ENCODE measurements at places on chromosomes 6 and 20. TPM values are rescaled to one million over a fixed set of nuclear protein-coding genes. Genes with fewer than 3 reads are reported as not detected.

The GGTLC1 gene
- 1.3 TPM for total RNA-seq

The TMEM200A gene
- 15.6 TPM for total RNA-seq

The OR2J3 gene
- total RNA-seq, result not detected

- H3K27me3 ChIP-seq, result no peaks in the 10 kb centered on the region
- H3K4me1 ChIP-seq, result no peaks in the 10 kb centered on the region
- H3K27ac ChIP-seq, result no peak overlapping the region
- H3K4me3 ChIP-seq, result no peak overlapping the region
- H3K36me3 ChIP-seq, result no peaks in the 10 kb centered on the region
Observed at GRCh38 chr6:12733876-12734275, 17.3 kb downstream of the PHACTR1 start.

DNA sequence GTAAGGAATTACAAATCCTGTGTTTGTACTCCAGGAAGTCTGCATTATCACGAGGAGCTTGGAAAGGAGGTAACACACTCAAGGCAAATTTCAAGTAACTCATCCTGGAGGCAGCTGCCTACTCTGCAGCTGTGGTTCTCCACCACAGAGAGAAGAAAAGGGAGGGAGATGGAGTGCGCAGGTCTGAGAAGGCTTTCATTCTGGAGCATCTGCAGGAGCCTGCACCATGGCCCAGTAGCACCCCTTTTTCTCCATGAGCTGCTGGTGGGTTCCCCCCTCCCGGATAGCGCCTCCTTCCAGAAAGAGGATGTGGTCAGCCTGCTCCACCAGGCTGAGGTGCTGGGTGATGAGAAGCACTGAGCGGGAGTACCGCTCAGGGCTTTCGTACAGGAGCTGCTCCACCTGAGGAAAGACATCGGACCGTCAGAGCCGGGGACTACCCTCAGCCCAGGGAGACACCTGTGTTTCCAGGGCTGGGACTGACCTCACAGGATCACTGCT is 1.6 kb upstream of the PSMB8 start:
- no peak overlapping the region for H3K27ac ChIP-seq
- H3K27me3 ChIP-seq, result no peaks in the 10 kb centered on the region
- no peaks in the 10 kb centered on the region for H3K4me1 ChIP-seq
- H3K4me3 ChIP-seq, result no peak overlapping the region
- no peak for DNase-seq

GRCh38 chr6:138115877-138116660 is 8.8 kb upstream of the PERP start:
- peak; percentile 67 for DNase-seq
- H3K27ac ChIP-seq, result peak overlapping the region; percentile 1
- no peaks in the 10 kb centered on the region for H3K36me3 ChIP-seq
- no peaks in the 10 kb centered on the region for H3K27me3 ChIP-seq
- H3K4me1 ChIP-seq, result peaks cover 13% of the 10 kb centered on the region

GRCh38 chr20:62822788-62823651 is 6.2 kb downstream of the COL9A3 start:
- peak overlapping the region; percentile 29 for H3K27ac ChIP-seq
- no peaks in the 10 kb centered on the region for H3K27me3 ChIP-seq
- DNase-seq, result peak; percentile 83
- no peaks in the 10 kb centered on the region for H3K36me3 ChIP-seq
- H3K4me1 ChIP-seq, result peaks cover 5% of the 10 kb centered on the region

DNA sequence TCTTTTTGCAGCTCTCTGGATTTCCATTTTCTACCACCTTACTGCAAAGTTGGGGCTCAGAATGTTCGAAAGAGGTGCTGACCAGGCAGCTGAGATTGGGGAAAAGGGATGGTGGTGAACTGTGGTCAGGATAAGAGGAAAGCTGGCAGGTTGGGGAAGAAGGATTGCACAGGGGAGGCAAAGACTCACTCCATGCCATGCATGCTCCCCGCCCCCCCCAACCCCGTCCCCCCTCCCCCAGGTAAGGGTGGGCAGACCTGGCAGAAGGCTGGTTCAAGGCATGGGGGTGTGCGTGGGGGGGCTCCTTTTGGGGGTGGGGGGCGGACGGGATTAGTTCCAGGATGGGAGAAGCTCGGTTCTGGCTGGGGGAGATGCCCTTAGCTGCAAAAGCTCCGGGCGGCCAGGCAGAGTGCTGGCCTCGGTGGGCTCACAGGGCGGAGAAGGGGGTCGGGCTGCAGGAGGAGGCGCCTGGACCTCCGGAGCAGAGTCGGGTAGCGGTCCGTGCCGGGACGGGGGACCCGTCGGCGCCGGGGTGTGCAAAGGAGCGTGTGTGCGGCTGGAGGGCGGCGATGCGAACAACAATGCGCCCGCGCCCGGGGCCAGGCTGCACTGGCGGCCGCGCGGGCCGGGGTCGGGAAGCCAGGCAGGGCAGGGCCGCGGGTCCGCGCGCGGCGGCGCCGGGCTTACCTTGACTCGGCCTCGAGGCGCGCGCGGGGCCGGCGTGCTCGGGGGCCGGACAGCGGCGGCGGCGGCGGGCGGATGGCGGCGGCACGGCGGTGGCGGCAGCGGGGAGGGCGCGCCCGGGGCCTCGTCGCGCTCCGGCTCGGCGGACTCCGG is 880 bp downstream of the ADNP start:
- H3K4me1 ChIP-seq, result peaks cover 52% of the 10 kb centered on the region
- peak; percentile 63 for DNase-seq
- H3K4me3 ChIP-seq, result peak overlapping the region; percentile 96
- no peaks in the 10 kb centered on the region for H3K27me3 ChIP-seq
- H3K27ac ChIP-seq, result peak overlapping the region; percentile 89

- H3K27ac ChIP-seq, result no peak overlapping the region
- DNase-seq, result no peak
- H3K36me3 ChIP-seq, result no peaks in the 10 kb centered on the region
- H3K4me3 ChIP-seq, result no peak overlapping the region
- no peaks in the 10 kb centered on the region for H3K27me3 ChIP-seq
Observed at GRCh38 chr20:18984238-18985200, 170.9 kb downstream of the SCP2D1 start.

DNA sequence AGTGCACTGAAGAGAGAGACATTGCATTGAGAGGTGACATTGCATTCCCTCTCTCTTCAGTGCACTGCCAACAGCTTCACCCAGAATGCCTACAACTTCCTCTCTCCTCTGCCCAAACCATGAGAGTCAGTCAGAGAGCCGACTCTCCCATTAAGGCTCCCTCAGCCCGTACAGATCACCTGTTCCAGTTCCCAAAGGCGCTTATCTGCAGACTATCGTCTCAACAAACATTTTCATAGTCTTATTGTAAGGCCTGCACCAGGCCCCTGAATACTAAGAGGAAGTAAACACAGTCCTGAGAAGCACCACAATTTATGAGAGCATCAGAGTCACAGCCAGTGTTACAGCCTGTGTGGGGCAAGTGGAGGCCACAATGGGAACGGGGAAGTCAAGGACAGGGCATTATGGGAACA is 53.7 kb downstream of the GFOD1 start:
- H3K36me3 ChIP-seq, result no peaks in the 10 kb centered on the region
- H3K4me3 ChIP-seq, result no peak overlapping the region

DNA sequence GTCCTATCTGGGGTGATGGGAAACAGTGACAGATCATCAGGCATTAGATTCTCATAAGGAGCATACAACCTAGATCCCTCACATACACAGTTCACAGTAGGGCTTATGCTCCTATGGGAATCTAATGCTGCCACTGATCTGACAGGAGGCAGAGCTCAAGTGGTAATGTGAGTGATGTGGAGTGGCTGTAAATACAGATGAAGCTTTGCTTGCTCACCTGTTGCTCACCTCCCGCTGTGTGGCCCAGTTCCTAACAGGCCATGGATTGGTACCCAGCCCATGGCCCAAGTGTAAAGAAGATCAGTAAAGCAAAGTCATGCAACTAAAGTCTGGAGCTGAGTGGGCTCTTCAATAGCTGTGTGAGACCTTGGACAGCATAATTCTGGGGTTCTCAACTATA is 65.9 kb downstream of the PKIB start:
- H3K4me3 ChIP-seq, result no peak overlapping the region
- H3K27ac ChIP-seq, result no peak overlapping the region
- peaks cover 9% of the 10 kb centered on the region for H3K4me1 ChIP-seq
- DNase-seq, result no peak
- no peaks in the 10 kb centered on the region for H3K27me3 ChIP-seq

DNA sequence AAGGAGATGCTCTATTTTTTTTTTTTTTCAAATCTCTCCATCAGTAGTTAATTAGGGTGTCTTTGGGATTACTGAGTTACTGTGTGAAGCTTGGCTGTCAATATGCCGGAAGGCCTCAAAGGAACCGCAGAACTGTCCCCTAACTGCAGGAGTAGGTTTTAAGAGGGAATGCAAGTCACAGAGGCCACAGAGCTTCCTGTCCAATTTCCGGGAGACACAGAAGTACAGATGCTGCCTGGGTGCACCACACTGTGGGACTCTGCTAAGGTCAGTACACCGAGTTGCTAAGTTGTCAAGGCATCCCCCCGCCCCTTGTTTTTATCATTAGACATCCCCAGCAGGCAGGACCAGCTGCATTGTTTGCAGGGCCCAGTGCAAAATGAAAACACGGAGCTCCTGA is 120.2 kb upstream of the RAB32 start:
- H3K36me3 ChIP-seq, result no peaks in the 10 kb centered on the region
- no peaks in the 10 kb centered on the region for H3K27me3 ChIP-seq
- H3K27ac ChIP-seq, result no peak overlapping the region

GRCh38 chr6:158771399-158772152 is 47.6 kb downstream of the EZR start:
- H3K36me3 ChIP-seq, result peaks cover 24% of the 10 kb centered on the region
- peak overlapping the region; percentile 46 for H3K27ac ChIP-seq
- no peak for DNase-seq
- H3K4me1 ChIP-seq, result no peaks in the 10 kb centered on the region
- H3K4me3 ChIP-seq, result no peak overlapping the region

GRCh38 chr20:409697-410559 is 1.8 kb downstream of the RBCK1 start:
- no peaks in the 10 kb centered on the region for H3K27me3 ChIP-seq
- H3K27ac ChIP-seq, result peak overlapping the region; percentile 86

DNA sequence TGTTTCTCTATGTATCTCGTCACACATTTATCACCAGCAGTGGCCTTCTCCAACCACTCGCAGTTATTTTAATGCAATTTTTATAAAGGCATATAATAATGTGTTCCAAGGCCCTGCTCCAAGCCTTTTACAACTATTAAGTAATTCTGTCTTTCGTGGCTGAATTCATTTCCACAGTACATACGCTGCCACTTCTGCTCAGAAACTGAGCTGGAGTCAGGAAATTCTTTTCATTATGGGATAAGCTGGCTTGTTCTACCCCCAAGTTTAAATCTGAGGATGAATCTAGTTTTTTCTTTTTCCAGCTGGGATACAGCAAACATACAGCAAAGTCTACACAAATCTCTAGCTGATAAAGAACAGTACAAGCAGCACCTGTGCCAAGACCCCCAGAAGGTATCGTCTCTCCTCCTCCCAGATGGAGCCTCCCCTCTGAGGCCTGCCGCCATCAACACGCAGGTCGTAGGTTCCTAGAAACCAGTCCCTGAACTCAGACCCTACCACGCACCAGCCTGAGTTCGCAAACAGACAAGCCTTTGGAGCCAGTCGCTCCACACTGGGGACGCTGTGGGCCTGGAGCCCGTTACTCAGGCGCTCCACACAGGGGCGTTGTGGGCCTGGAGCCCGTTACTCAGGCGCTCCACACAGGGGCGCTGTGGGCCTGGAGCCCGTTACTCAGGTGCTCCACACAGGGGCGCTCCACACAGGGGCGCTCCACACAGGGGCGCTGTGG is 263.5 kb downstream of the THBS2 start:
- H3K27me3 ChIP-seq, result no peaks in the 10 kb centered on the region
- H3K4me1 ChIP-seq, result no peaks in the 10 kb centered on the region
- no peak for DNase-seq
- no peaks in the 10 kb centered on the region for H3K36me3 ChIP-seq
- H3K27ac ChIP-seq, result no peak overlapping the region

Measured in Caco-2 (cell line).